ENCODE measurements at places on chromosomes 16 and 17.
A peak's percentile ranks its signal among the peaks of the same experiment; 100 is the strongest.

- H3K27me3 ChIP-seq = no peaks in the 10 kb centered on the region
- DNase-seq = no peak
- H3K36me3 ChIP-seq = peaks cover 12% of the 10 kb centered on the region
- no peak overlapping the region for H3K4me3 ChIP-seq
Observed at GRCh38 chr17:17129466-17129865, 76.7 kb downstream of the PLD6 start.

- no peak for DNase-seq
- no peaks in the 10 kb centered on the region for H3K4me1 ChIP-seq
- H3K27ac ChIP-seq = no peak overlapping the region
- no peak overlapping the region for H3K4me3 ChIP-seq
- peaks cover 5% of the 10 kb centered on the region for H3K36me3 ChIP-seq
Observed at GRCh38 chr17:82789051-82789592, 37.3 kb downstream of the TBCD start.

DNA sequence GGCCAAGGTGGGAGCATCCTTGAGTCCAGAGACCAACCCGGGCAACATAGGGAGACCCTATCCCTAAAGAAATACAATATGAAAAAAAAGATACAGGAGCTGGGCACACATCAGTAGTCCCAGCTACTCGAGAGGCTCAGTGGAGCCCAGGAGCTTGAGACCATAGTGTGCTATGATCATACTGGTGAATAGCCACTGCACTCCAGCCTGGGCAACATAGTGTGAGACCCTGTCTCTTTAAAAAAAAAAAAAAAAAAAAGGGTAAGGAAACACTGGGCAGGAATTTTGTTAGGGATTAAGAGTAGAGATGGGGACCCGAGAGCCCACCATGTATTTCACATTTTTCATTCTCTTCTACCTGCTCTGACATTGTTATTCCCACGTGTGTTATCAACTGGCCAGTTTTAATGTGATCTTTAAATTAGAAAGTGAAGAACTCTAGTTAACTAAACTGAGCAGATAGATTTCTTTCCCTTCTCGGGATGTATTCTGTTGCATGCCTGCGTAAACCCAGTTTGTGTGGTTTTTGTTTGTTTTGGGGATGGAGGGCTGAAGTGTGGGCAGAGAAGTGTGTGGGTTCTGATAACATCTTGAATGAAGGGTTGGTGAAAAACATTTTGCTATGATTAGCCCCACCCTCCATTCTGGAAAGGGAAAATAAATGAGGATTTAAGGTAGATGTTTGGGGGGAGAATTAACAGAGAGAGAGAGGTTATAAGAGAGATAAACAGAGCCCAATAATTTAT lies 17.2 kb upstream of the SNTB2 start:
- DNase-seq = no peak
- no peaks in the 10 kb centered on the region for H3K27me3 ChIP-seq
- peaks cover 23% of the 10 kb centered on the region for H3K36me3 ChIP-seq

- H3K36me3 ChIP-seq = peaks cover 1% of the 10 kb centered on the region
- no peaks in the 10 kb centered on the region for H3K27me3 ChIP-seq
- peaks cover 26% of the 10 kb centered on the region for H3K4me1 ChIP-seq
- no peak overlapping the region for H3K27ac ChIP-seq
- no peak for DNase-seq
Observed at GRCh38 chr16:88697116-88697830, 8.9 kb downstream of the RNF166 start.

- no peak for DNase-seq
- H3K27me3 ChIP-seq = no peaks in the 10 kb centered on the region
- no peak overlapping the region for H3K27ac ChIP-seq
- peaks cover 10% of the 10 kb centered on the region for H3K4me1 ChIP-seq
- peak overlapping the region; percentile 99 for H3K4me3 ChIP-seq
Observed at GRCh38 chr17:39402890-39403605, 1.6 kb upstream of the FBXL20 start.

DNA sequence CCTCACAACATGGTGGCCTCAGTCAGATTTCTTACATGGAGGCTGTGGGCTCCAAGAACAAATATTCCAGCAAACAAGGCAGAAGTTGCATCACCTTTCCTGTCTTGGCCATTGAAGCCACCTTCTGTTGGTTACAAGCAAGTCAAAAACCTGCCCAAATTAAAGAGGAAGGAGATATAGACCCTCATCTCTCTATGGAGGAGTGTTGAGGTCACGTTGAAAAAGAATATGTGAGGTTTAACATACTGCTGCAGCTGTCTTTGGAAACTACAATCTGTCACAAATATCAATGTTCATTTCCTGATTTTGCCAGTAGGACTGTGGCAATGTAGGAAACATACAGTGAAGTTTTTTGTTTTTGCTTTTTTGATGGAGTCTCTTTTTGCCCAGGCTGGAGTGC lies 211.4 kb downstream of the COPRS start:
- H3K27me3 ChIP-seq = peaks cover 3% of the 10 kb centered on the region
- H3K4me3 ChIP-seq = no peak overlapping the region
- no peaks in the 10 kb centered on the region for H3K4me1 ChIP-seq

DNA sequence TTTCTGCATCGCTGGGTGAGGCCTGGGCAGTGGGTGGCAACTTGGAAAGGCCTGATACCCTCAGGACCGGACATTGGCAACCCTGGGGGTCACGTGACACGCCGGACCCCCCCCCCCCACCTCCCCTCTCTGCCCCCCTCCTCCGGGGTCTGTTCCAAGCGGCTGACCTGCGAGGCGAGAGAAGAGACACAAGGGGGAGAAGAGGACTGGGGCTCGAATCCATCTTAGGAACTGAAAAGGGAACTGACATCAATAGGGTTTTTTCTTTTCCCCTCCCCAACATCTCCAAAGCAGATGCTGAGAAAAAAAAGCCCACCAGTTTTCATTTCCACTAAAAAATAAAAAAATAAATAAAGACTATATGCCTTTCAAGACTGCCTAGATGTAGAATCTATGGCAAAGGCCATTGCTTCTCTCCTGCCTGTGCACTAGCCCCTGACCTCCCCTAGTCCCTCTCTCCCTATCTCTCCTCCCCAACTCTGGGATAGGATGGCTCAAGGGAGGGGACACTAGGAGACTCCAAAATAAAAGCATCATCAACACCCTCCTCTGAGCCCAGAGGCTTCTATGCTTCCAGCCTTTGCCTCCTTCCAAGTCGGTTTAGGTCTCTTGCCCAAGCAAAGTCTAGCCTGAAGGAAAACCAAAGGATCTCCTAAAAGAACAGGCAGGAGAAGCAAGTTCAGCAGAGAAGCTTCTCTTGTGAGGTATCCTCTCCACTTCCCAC lies 7.7 kb upstream of the HOXB2 start:
- peaks cover 3% of the 10 kb centered on the region for H3K36me3 ChIP-seq
- no peak for DNase-seq
- no peak overlapping the region for H3K4me3 ChIP-seq
- H3K27ac ChIP-seq = no peak overlapping the region
- H3K27me3 ChIP-seq = peaks cover 14% of the 10 kb centered on the region

DNA sequence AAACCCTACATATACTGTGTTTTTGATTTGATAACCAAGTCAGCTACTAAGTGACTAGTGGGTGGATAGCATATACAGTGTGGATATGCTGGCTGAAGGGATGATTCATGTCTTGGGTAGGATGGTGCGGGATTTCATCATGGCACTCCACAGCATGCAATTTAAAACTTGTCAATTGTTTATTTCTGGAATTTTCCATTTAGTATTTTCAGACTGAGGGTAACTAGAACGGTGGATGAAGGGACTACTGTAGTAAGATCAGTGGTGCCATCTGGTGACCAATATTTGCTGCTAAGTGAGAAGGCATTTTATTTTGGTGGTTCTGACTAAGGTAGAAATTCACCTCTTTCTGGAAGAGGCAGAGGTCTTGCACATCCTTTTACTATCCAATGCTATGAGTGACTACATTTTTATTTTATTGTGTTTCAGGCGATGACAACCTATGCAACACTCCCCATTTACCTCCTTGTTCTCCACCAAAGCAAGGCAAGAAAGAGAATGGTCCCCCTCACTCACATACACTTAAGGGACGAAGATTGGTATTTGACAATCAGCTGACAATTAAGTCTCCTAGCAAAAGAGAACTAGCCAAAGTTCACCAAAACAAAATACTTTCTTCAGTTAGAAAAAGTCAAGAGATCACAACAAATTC lies 3.1 kb downstream of the CDC6 start:
- H3K4me3 ChIP-seq = no peak overlapping the region
- H3K36me3 ChIP-seq = no peaks in the 10 kb centered on the region
- H3K27ac ChIP-seq = no peak overlapping the region
- no peak for DNase-seq
- peaks cover 12% of the 10 kb centered on the region for H3K4me1 ChIP-seq

GRCh38 chr16:57651344-57652333 lies 16.5 kb upstream of the ADGRG3 start:
- DNase-seq = no peak
- peaks cover 5% of the 10 kb centered on the region for H3K27me3 ChIP-seq
- H3K4me1 ChIP-seq = peaks cover 18% of the 10 kb centered on the region
- no peak overlapping the region for H3K4me3 ChIP-seq
- no peaks in the 10 kb centered on the region for H3K36me3 ChIP-seq

- no peaks in the 10 kb centered on the region for H3K36me3 ChIP-seq
- no peak for DNase-seq
Observed at GRCh38 chr17:81656835-81657234, 493 bp upstream of the PDE6G start.

- H3K27ac ChIP-seq = peak overlapping the region; percentile 88
- peaks cover 5% of the 10 kb centered on the region for H3K36me3 ChIP-seq
- H3K4me1 ChIP-seq = peaks cover 31% of the 10 kb centered on the region
- H3K27me3 ChIP-seq = no peaks in the 10 kb centered on the region
Observed at GRCh38 chr17:41967921-41968578, 1.5 kb downstream of the CNP start.

DNA sequence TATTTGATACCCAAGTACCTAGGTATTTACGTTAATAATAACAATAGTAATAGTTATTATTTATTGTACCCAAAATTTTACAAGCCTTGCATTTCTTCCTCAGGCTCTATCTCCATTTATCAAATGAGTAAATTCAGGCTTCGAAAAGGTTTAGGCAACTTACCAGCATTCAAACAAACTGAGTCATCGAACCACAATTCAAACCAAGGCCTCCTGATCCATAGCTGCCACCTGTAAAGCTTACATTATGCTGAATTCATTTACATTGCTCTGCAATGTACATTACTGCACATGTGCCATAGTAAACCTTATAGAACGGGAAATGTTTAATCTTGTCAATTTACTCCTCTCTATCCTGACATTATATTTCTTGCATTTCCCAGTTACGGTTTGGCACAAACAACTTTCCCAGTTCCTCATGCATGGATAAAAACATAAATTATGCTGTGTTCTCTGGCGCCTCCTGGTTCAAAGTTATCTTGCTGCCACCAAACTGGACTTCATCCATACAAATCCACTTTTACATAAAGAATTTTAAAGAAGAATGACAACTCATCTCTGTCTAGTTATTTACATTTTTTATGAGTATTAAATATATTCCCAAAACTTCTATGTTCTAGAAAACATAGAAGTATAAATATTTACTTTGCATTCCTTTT lies 360.6 kb upstream of the SOX9 start:
- H3K4me1 ChIP-seq = no peaks in the 10 kb centered on the region
- no peak overlapping the region for H3K4me3 ChIP-seq
- no peaks in the 10 kb centered on the region for H3K27me3 ChIP-seq
- H3K36me3 ChIP-seq = no peaks in the 10 kb centered on the region
- H3K27ac ChIP-seq = no peak overlapping the region
- DNase-seq = no peak

- H3K27me3 ChIP-seq = no peaks in the 10 kb centered on the region
- DNase-seq = peak; percentile 71
- H3K4me1 ChIP-seq = peaks cover 50% of the 10 kb centered on the region
- no peaks in the 10 kb centered on the region for H3K36me3 ChIP-seq
- H3K4me3 ChIP-seq = peak overlapping the region; percentile 55
Observed at GRCh38 chr17:3911271-3912053, 4.8 kb downstream of the P2RX1 start.

GRCh38 chr17:57335195-57335792 lies 79.0 kb downstream of the MSI2 start:
- DNase-seq = no peak
- peaks cover 14% of the 10 kb centered on the region for H3K4me1 ChIP-seq
- no peak overlapping the region for H3K27ac ChIP-seq
- no peak overlapping the region for H3K4me3 ChIP-seq

GRCh38 chr16:76976101-76976500 lies 214.9 kb upstream of the MON1B start:
- peaks cover 3% of the 10 kb centered on the region for H3K27me3 ChIP-seq
- peaks cover 2% of the 10 kb centered on the region for H3K4me1 ChIP-seq
- no peak overlapping the region for H3K27ac ChIP-seq
- no peak overlapping the region for H3K4me3 ChIP-seq

- H3K4me3 ChIP-seq = no peak overlapping the region
- H3K4me1 ChIP-seq = peaks cover 28% of the 10 kb centered on the region
- no peak for DNase-seq
Observed at GRCh38 chr17:67569873-67570272, 147.9 kb upstream of the NOL11 start.

GRCh38 chr17:11558681-11559234 lies 39.5 kb upstream of the DNAH9 start:
- no peak overlapping the region for H3K4me3 ChIP-seq
- no peak for DNase-seq
- no peaks in the 10 kb centered on the region for H3K27me3 ChIP-seq
- no peak overlapping the region for H3K27ac ChIP-seq
- no peaks in the 10 kb centered on the region for H3K4me1 ChIP-seq

DNA sequence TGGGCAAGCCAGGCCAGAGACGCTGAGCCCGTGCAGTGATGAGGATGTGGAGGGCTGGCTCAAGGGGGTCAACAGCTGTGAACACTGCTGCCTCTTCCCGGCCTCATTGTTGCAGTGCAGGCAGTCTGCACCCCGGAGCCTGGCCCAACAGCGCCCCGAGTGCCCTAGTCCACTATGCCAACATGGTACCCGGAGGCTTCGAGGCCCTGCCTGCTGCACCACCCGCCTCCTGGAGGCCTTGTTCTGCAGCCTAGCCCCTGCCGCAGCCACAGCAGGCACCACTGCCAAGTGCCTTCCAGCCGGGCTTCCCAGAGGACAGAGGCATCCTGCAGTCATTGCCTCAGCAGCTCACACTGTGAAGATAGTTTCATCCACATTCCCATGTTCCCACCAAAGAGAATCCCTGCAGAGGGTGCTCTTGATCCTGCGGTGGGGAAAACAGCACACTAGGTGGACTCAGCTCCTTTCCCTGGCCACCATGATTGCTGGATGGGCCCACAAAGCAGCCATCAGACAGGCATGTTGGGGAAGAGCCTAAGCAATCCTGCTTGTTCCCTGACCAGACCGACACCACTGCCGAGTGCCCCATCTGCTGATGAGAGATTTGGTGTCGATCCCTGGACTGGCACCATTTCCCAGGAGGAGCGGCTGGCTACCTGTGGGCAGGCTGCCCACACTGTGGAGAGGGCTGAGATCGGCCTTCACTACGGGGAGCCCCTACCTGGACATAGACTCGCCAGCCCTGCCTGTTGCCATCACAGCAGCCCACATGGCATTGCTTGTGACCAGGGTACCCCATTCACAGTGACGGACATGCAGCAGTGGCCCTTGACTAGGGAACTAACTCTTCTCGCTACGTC lies 44.9 kb downstream of the USP22 start:
- DNase-seq = no peak
- H3K4me3 ChIP-seq = no peak overlapping the region
- peaks cover 10% of the 10 kb centered on the region for H3K36me3 ChIP-seq

Data from memory B cell (primary cell).